ENCODE measurements at places on chromosomes 11 and 22.
A peak's percentile ranks its signal among the peaks of the same experiment; 100 is the strongest.

DNA sequence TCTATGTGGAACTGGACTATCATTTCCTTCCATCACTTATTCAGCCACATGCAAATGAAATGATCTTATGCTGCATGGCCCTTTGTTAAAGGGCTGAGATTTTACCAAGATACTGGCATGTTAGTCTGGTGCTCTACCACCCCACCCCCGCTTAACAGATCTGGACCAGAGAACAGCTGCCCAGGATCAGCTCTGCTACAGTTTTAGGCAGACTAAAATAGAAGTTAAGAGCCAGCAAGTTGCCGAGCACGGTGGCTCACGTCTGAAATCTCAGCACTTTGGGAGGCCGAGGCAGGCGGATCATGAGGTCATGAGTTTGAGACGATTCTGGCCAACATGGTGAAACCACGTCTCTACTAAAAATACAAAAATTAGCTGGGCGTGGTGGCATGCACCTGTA is 4.6 kb downstream of the DDB1 start:
- DNase-seq, result no peak

DNA sequence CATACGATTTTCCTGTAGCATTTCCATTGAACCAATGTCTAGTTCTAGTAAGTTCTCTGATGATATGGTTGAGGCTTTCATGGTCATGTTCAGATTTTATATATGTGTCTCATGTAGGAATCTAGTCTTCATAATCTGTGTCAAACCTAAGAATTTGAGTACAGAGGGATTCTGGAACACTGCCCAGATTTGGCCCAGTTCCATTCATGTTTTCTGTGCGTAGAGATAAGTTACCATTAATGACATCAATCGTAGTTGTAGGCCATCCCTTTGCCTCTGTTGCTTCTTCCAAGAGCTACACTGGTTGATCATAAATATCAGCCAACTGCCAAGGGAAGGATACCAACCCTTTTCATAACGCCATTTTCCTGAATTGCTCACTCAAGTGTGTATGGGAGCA is 23.3 kb downstream of the ST3GAL4 start:
- no peak for DNase-seq

GRCh38 chr11:36330411-36330810 is 34.3 kb downstream of the PRR5L start:
- DNase-seq, result no peak

GRCh38 chr22:30182350-30182745 is 64.2 kb downstream of the LIF start:
- no peak for DNase-seq

DNA sequence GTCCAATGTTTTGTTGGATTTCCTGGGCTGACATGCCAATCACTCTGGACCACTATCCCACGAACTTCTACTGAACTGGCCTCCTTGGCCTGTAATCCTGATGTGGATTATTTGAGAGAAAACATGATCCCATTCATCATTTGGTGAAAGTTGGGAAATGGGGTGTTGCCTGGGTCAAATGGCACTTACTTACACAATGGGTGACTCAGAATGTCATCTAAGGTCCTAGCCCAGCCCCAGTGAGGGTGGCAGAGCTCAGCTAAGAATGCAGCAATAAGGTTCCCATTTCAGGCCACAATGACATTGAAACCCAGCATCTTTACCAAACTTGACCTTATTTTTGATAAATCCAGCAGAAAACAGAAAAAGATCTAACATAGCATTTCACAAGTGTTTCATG is 8.0 kb upstream of the DSCAML1 start:
- no peak for DNase-seq

GRCh38 chr22:50210378-50211139 is 9.7 kb downstream of the SELENOO start:
- no peak for DNase-seq

- DNase-seq, result peak; percentile 53
These were observed 3.3 kb upstream of the GRK2 start for GRCh38 chr11:67262731-67263675.

DNA sequence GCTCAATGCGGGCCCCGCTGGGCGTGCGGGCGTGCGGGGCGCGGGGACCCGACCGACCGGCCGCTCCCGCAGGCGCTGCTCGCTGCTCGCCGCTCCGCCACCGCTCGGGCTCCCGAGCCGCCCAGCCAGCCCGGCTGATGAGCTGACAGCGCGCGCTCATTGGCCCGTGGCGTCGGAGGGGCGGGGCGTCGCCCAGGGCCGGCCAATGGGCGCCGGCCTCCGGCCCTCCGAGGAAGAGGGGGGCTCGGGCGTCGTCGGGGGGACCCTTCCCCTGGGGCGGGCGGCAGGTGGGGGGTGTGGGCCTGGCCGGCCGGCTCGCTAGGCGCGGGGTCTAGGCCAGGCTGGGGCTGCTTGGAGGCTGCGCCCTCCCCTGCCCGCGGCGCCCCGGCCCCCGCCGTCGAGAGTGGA is at the start of gene SCUBE1:
TSS of gene SCUBE1 (minus strand) at position 111 of the 408 bp plus-strand sequence. CDS start 111 bp downstream, outside the sequence.
- no peak for DNase-seq

DNA sequence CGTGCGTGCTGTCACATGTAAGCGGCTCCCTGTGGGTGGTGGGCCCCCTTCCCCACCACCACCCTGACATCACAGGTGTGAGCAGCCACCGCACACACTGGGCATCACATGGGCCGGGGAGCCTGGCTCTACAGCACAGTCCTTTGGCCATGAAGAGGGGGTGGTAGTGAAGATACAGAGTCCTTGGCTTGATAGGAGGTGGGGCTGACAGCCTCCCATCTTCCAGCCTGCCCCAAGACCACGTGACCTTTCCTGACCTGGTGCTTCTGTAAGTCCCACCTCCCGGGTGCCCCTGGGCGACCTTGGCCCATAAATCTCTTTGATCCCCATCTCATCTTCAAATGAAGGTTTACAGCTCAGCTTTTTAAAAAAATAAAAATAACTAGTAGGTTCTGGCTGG is 21.2 kb upstream of the MGAT3 start:
- no peak for DNase-seq

GRCh38 chr22:45239681-45240051 is 1.0 kb downstream of the KIAA0930 start:
- no peak for DNase-seq

DNA sequence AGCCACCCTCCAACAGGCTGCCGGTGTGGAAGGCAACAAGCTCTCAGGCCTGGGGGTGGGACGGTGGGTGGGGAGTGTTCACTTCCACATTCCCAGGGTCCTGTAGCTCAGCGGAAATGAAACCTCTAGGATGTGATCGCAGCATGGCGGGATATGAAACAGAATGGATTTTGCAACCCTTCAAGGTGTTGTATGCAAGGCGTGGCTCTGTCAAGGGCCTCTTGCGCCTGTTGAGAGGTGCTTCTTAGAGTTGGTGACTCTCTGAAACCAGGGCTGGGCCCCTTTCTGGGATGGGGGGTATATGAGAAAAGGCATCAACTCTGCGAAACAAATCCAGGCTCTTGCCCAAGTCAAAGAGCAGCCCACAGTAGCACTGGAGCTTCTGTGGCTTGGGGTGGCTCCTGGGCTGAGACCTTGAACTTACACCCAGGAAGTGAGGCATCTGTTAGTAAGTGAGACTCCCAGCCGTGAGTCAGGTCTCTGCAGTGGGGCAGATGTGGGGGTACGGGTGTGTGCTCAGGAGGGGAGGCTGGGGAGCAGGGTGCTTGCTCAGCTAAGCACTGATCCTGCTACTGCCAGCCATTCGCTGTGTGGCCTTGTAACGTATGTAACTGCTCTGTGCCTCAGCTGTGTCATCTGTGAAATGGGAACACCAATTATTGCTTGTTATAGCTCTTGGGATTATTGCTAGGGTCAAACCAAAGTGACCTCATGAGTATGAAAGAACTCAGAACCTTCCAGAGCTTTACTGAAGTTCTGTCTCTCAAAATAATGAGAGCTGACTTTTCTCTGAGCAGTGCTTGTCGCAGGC is 28.3 kb downstream of the NECTIN1 start:
- DNase-seq, result no peak

All from amygdala (tissue), 56 donors.